ENCODE measurements at places on chromosomes 4 and X. TPM values are rescaled to one million over a fixed set of nuclear protein-coding genes. Genes with fewer than 3 reads are reported as not detected.

Gene MAGEC3
- polyA plus RNA-seq = 0.15 TPM

DNA sequence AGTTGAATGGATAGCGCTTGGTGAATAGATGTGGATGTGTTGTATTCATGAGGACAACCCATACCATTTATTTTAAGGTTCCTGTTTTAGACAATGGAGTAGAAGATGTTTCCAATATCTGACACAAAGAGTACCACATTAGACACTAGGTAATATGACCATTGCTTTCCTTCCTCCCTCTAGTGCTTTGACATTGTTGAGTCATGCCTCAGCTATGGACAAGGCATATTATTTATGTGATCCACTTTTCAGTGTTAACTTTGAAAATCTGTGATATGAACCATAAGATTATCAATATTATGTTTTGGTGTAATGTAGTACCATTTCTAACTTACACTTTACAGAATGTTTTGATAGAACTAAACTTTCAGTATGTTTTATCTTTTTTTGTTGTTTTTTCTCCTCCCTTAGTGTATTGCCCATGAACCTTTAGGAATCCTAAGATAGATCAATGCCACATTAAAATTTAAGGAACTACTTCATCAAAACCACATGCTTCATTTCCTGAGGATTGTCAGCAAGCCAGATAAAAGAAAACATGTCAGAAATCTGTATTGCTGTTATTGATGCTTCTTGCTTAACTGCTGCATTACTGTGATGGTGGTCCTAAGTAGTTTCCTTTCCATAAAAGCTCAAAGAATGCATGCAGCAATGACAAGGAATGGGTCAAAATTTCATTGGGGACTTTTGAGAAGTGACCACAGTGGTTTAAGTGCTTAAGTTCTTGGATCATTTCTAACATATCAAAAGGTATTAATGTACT is 105.0 kb downstream of the PCDH7 start:
- DNase-seq = no peak

- DNase-seq = no peak
Observed at GRCh38 chrX:42869659-42870476, 91.9 kb upstream of the PPP1R2C start.

GRCh38 chr4:31190671-31191070 is 470.5 kb downstream of the PCDH7 start:
- DNase-seq = no peak

DNA sequence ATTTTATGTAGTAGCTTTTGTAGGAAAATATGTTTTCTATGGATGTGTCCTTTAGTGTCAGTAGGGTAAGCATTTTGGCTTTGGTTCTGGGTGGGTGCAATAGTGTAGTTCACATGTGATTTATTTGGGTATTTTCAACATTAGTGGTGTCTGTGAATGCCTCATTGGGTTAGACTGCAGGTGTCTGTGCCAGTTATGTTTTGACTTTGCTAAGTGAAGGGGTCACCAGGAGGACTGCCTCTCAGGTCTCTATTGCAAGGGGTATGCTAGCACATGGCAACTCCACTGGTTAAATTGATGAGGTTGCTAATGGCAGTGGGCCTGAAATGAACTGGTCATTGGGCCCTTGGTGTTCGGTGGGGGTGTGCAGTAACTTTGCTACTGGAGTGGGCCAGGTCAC is 467.1 kb downstream of the NAF1 start:
- no peak for DNase-seq

DNA sequence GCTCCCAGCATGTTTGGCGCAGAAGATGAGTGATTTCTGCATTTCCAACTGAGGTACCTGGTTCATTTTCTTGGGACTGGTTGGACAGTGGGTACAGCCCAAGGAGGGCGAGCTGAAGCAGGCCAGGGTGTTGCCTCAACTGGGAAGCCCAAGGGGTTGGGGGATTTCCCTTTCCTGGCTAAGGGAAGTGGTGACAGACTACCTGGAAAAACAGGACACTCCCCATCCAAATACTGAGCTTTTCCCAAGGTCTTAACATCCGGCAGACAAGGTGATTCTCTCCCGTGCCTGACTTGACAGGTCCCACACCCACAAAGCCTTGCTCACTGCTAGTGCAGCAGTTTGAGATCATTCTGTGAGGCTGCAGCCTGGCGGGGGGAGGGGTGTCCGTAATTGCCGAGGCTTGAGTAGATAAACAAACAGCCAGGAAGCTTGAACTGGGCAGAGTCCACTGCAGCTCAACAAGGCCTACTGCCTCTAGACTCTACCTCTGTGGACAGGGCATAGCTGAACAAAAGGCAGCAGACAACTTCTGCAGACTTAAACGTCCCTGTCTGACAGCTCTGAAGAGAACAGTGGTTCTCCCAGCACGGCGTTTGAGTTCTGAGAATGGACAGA is 307.7 kb upstream of the ARSJ start:
- DNase-seq = no peak

GRCh38 chr4:33065749-33066148 is 2345.6 kb downstream of the PCDH7 start:
- DNase-seq = no peak

- no peak for DNase-seq
Observed at GRCh38 chr4:69156913-69157312, 57.6 kb downstream of the UGT2B11 start.
